Activated CD4-positive, CD25-positive, alpha-beta regulatory T cell (primary cell): ENCODE measurements at places on chromosomes 3 and 15.

GRCh38 chr3:18238332-18238731 lies 186.8 kb downstream of the SATB1 start:
- no peak for DNase-seq

GRCh38 chr3:21073561-21073960 lies 677.4 kb downstream of the ZNF385D start:
- DNase-seq, result no peak

- DNase-seq, result no peak
These were observed 1.5 kb downstream of the NTRK3 start for GRCh38 chr15:88255087-88255483.

GRCh38 chr3:197224034-197224444 lies 74.4 kb downstream of the DLG1 start:
- no peak for DNase-seq

DNA sequence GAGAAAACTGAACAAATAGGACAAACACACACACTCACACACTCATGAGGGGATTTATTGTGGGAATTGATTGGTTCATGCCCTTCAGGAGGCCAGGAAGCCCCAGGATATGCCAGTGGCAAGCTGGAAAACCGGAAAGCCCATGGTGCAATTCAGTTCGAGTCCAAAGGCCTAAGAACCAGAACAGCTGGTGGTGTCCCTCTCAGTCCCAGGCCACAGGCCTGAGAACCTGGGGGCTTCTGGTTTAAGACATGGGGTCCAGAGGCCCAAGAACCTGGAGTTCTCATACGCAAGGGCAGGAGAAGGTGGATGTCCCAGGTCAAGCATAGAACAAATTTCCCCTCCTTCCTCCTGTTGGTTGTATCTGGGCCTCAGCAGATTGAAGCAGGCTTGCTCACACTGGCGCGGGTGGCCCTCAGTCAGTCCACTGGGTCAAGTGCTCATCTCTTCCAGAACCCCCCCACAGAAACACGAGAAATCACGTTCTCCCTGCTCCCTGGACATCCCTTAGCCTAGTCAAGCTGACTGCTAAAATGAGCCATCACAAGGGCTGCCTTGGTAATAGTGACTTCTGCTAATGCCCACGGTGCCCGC lies 50.1 kb upstream of the RPL32 start:
- no peak for DNase-seq

- DNase-seq, result no peak
These were observed 107.7 kb upstream of the RPL32 start for GRCh38 chr3:12948891-12949711.

- no peak for DNase-seq
These were observed 130.9 kb upstream of the BHLHE40 start for GRCh38 chr3:4848176-4848825.

DNA sequence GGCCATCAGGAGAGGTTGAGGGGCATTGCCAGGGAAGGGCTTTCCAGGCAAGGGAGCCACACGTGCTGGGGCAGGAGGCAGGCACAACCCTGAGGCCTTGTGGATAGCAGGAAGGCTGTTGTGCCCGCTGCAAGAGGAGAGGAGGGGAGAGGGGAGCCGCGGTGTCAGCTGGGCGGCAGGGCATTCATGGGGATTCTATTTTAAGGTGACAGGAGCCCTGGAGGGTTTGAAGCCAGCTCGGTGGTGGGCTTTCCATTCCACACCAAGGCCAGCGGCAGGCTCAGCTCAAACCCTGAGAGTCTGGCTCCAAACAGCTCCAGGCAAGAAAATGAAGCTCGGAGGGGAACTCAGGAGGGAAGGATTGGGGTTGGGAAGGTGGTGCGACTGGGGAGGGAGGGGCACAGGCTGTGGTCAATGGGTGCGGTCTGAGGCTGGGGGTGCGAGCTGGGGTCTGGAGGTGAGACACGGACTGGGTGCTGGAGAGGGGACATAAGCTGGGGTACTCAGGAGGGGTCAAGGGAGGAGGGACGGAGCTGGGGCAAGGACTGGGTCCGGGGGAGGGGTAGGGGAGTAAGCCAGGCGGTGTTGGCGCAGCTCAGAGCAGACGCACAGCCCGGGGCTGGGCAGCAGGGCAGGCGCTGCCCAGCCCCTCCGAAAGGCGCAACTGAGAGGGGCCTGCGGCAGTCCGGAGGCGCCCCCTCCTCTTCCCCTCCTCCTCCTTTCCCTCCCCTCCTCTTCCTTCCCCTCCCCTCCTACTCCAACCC lies 43.4 kb downstream of the TPRA1 start:
- DNase-seq, result no peak

GRCh38 chr15:39669661-39670060 lies 88.8 kb downstream of the THBS1 start:
- DNase-seq, result no peak

GRCh38 chr3:97970956-97971620 lies 1.1 kb downstream of the RIOX2 start:
- DNase-seq, result no peak

GRCh38 chr3:42872718-42873117 lies 3.0 kb downstream of the CYP8B1 start:
- DNase-seq, result no peak

GRCh38 chr15:92454555-92455105 lies 60.9 kb downstream of the ST8SIA2 start:
- no peak for DNase-seq

- no peak for DNase-seq
These were observed 283.8 kb downstream of the TLE3 start for GRCh38 chr15:69813881-69814280.

GRCh38 chr3:94036909-94037507 lies 8.6 kb upstream of the STX19 start:
- no peak for DNase-seq

GRCh38 chr3:98594628-98595324 lies 1.4 kb upstream of the CPOX start:
- no peak for DNase-seq

GRCh38 chr3:132001036-132001435 lies 33.8 kb downstream of the CPNE4 start:
- DNase-seq, result no peak

DNA sequence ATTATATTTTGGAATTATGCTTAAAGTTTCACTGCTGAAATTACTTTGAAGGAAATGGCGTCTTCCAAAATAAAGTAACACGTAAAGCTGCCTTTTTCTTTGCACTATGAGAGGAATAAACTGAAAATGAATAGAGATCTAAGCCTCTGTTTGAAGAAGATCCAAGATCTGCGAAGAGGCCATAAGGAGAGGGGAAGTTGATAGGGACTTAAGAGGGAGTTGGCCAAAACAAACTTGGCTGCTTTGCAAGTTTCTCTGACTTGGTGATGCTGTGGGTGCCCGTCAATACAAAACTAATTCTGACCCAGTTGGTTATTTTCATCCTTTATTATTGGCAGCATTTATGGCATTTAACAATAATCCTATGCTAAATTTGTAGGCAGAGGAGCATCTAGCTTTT lies 190.2 kb upstream of the GBE1 start:
- DNase-seq, result no peak

DNA sequence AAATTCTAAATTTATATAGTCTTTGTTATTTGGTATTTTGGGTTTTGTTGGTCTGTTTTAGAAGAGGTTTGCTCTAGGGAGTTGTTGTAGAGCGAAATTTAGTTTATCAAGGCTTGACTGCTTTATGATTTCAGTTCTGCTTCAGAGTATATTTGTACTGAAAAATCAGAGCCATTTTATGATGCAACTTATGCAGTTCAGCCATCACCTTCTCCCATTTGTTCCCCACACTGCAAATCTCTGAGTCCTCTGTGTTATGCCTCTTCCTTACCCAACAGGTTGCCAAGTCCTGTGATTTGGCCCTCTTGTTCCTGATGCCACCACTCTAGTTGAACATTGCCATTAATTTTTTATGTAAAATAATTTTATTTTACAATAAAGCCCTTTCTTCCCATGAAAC lies 140.4 kb downstream of the ZNF609 start:
- no peak for DNase-seq

GRCh38 chr15:77649017-77649416 lies 16.3 kb upstream of the LINGO1 start:
- DNase-seq, result no peak

GRCh38 chr3:189383630-189384029 lies 211.9 kb downstream of the TPRG1 start:
- DNase-seq, result no peak

DNA sequence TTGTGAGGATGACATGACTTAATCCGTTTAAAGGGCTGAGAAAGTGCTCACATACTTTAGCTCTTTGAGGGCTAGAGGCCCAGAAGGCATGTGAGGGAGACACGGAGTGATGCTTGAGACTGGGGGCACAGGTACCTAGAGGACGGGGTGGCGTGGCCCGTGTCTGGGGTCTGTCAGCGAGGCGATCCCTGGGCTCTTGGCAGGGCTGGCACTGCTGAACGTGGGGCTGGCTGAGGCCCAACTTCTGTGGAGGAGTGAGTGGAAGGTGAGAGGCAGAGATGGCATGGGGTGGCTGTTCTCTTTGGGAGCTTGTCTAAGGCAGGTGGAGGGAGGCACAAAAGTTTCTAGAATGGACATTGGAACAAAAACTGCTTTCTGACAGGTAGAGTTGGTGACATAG lies 9.5 kb downstream of the SEMA4B start:
- DNase-seq, result no peak

DNA sequence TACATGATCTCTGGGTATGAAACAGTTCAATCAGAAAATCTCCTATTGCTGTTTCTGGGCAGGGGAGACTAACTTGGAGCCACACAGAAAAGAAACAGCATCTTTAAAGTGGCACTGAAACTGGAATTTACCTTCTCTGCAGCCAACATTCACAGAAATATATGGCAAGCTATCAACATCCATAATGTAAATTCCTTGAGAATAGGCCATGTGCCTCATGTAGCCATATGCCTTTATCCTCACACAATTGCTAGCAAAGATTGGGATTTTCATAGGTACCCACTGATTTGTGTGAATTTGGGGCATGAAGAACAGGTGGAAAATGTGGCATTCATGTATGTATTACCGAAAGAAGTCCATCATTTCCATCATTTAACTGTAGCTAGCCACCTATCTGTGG lies 386.3 kb upstream of the TMCO5A start:
- no peak for DNase-seq
